ENCODE measurements at places on chromosomes 7 and 10. TPM values are rescaled to one million over a fixed set of nuclear protein-coding genes. Genes with fewer than 3 reads are reported as not detected.

ERVW-1 gene
- total RNA-seq = not detected

TAS2R3 gene
- 0.78 TPM for total RNA-seq

FGFBP3 gene
- 1.6 TPM for total RNA-seq

EPHA1 gene
- total RNA-seq = not detected

PON2 gene
- total RNA-seq = 68.2 TPM

HPSE2 gene
- not detected for total RNA-seq

TFPI2 gene
- 998 TPM for total RNA-seq

FAM241B gene
- total RNA-seq = 4.9 TPM

SPDYE8 gene
- total RNA-seq = 0.52 TPM

ASAH2 gene
- 5.7 TPM for total RNA-seq

C10orf95 gene
- total RNA-seq = 0.37 TPM

CYP3A7 gene
- not detected for total RNA-seq

KIAA1217 gene
- total RNA-seq = 4.7 TPM

PDZD7 gene
- total RNA-seq = 0.52 TPM

DMBT1 gene
- 0.02 TPM for total RNA-seq

SORCS1 gene
- total RNA-seq = 0.20 TPM

PDK4 gene
- total RNA-seq = 5.8 TPM

UCN3 gene
- not detected for total RNA-seq

NME8 gene
- not detected for total RNA-seq

CFAP69 gene
- 4.3 TPM for total RNA-seq

FAS gene
- 20.3 TPM for total RNA-seq

SEMA3E gene
- 23.9 TPM for total RNA-seq

Data from NCI-H460 (cell line).